Smooth muscle cell of bladder (primary cell): ENCODE measurements at places on chromosomes 4 and X. TPM values are rescaled to one million over a fixed set of nuclear protein-coding genes. Genes with fewer than 3 reads are reported as not detected.

PCYT1B gene
- 0.28 and 0.46 TPM in 2 replicates for total RNA-seq

CSN1S1 gene
- total RNA-seq: not detected in 2 replicates

HPGD gene
- total RNA-seq: under 0.01 and 0.09 TPM in 2 replicates

KLF8 gene
- total RNA-seq: 0.71 and 0.74 TPM in 2 replicates

TBX22 gene
- total RNA-seq: not detected in 2 replicates

DNAAF6 gene
- total RNA-seq: not detected in 2 replicates

MAGEB17 gene
- not detected in 2 replicates for total RNA-seq

MAGEA12 gene
- under 0.01 and 0.14 TPM in 2 replicates for total RNA-seq

ZBTB33 gene
- total RNA-seq: 6.8 and 9.2 TPM in 2 replicates

MSANTD1 gene
- 0.14 and 0.74 TPM in 2 replicates for total RNA-seq

OPN1MW2 gene
- not detected in 2 replicates for total RNA-seq

RAP1GDS1 gene
- total RNA-seq: 37.4 and 38.7 TPM in 2 replicates

TMEM131L gene
- total RNA-seq: 4.2 and 4.8 TPM in 2 replicates

KIT gene
- 0.37 and 0.43 TPM in 2 replicates for total RNA-seq

TACR3 gene
- not detected in 2 replicates for total RNA-seq

F8A2 gene
- total RNA-seq: not detected in 2 replicates

UGT2B15 gene
- total RNA-seq: not detected in 2 replicates

MBTPS2 gene
- total RNA-seq: 6.7 and 7.2 TPM in 2 replicates

SHOX gene
- total RNA-seq: not detected in 2 replicates

TCEAL3 gene
- 19.3 and 26.2 TPM in 2 replicates for total RNA-seq

GC gene
- total RNA-seq: not detected in 2 replicates

HSD17B13 gene
- total RNA-seq: 0.14 and 0.18 TPM in 2 replicates

NR3C2 gene
- 1.00 and 1.9 TPM in 2 replicates for total RNA-seq

TRO gene
- 7.7 and 14.0 TPM in 2 replicates for total RNA-seq

TMEM35A gene
- total RNA-seq: 3.1 and 3.4 TPM in 2 replicates

BST1 gene
- 19.9 and 21.2 TPM in 2 replicates for total RNA-seq

GNL3L gene
- total RNA-seq: 15.9 and 18.3 TPM in 2 replicates

NAP1L5 gene
- 8.2 and 9.8 TPM in 2 replicates for total RNA-seq

GABRQ gene
- total RNA-seq: not detected in 2 replicates

MGST2 gene
- total RNA-seq: 2.7 and 9.3 TPM in 2 replicates

GPR173 gene
- 1.6 and 1.7 TPM in 2 replicates for total RNA-seq

TMSB4X gene
- total RNA-seq: 10,963 and 11,105 TPM in 2 replicates

XG gene
- total RNA-seq: 7.9 and 8.4 TPM in 2 replicates

SERTM2 gene
- 2.1 and 2.3 TPM in 2 replicates for total RNA-seq
